Esophagus squamous epithelium (tissue), 5 donors: ENCODE measurements at places on chromosomes 6 and 20.
A peak's percentile ranks its signal among the peaks of the same experiment; 100 is the strongest.

DNA sequence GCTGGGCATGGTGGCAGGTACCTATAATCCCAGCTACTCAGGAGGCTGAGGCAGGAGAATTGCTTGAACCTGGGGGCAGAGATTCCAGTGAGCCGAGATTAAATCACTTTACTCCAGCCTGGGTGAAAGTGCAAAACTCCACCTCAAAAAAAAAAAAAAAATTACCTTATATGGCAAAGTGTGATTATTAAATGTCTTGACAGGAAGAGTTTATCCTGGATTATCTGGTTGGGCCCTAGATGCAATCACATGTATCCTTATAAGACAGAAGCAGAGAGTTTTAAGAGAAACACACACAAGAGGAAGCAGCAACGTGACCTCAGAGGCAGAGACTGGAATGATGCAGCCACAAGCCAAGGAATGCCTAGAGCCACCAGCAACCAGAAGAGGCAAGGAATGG lies 11.0 kb downstream of the ADA start:
- DNase-seq: no peak
- no peak overlapping the region for H3K4me3 ChIP-seq
- H3K4me1 ChIP-seq: peaks cover 30% of the 10 kb centered on the region

GRCh38 chr6:167157863-167158262 lies at the start of gene GPR31:
GPR31 (minus strand) TSS chr6:167157980; CDS start chr6:167157831, 149 bp downstream.
- no peak within 1 kb of the TSS for H3K27ac ChIP-seq
- no peak within 1 kb of the TSS for H3K4me3 ChIP-seq
- H3K4me1 ChIP-seq: no peaks in the 10 kb centered on the region
- no peaks in the 10 kb centered on the region for H3K36me3 ChIP-seq
- no peak for DNase-seq

GRCh38 chr6:94394822-94395221 lies 975.5 kb upstream of the EPHA7 start:
- H3K4me1 ChIP-seq: no peaks in the 10 kb centered on the region
- H3K27ac ChIP-seq: no peak overlapping the region
- no peak overlapping the region for H3K4me3 ChIP-seq
- no peaks in the 10 kb centered on the region for H3K27me3 ChIP-seq

DNA sequence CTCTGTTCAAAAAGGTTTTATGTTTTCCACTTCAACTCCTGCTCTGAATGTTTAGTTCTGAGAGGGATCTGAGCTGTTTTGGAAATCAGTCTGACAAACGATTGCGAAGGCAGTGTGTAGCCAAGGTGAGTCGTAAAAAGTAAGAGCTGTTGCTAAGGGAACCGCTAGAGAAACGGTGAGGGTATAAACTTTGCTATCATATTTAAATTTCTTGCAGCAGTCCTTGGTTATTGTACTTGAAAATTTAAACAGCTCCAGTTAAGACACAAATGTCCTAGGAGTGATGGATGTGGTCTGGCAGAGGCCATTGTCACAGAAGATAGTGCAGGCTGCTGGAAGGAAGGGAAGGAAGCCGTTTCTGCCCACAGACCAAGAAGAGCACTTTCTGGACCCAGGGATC lies 64.9 kb upstream of the CITED2 start:
- H3K27ac ChIP-seq: no peak overlapping the region
- DNase-seq: no peak
- peaks cover 9% of the 10 kb centered on the region for H3K4me1 ChIP-seq
- no peak overlapping the region for H3K4me3 ChIP-seq

DNA sequence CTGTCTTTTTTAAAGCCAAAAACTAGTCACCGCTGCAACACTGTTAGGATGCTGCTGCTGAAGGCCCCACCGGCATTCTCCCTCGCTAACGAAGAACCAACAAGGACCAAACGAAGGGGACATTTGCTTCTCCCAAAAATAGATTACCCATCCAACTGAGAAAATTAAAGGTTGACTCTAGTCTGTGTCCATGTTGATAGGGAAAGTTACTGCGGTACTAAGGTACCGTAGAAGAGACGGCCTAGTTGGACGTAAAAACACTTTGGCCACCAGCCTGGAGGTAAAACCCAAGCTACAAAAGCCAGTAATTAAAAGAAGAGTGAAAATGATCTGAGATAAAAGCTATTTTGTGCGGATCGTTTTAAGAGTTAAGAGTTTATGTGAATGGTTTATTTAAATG lies 11.8 kb upstream of the FOXF2 start:
- H3K4me1 ChIP-seq: peaks cover 19% of the 10 kb centered on the region
- H3K36me3 ChIP-seq: no peaks in the 10 kb centered on the region
- no peak overlapping the region for H3K4me3 ChIP-seq
- H3K27ac ChIP-seq: no peak overlapping the region

GRCh38 chr20:16013631-16014030 lies 559.6 kb downstream of the KIF16B start:
- no peak for DNase-seq
- H3K36me3 ChIP-seq: no peaks in the 10 kb centered on the region
- no peaks in the 10 kb centered on the region for H3K4me1 ChIP-seq
- H3K27me3 ChIP-seq: no peaks in the 10 kb centered on the region
- no peak overlapping the region for H3K4me3 ChIP-seq

DNA sequence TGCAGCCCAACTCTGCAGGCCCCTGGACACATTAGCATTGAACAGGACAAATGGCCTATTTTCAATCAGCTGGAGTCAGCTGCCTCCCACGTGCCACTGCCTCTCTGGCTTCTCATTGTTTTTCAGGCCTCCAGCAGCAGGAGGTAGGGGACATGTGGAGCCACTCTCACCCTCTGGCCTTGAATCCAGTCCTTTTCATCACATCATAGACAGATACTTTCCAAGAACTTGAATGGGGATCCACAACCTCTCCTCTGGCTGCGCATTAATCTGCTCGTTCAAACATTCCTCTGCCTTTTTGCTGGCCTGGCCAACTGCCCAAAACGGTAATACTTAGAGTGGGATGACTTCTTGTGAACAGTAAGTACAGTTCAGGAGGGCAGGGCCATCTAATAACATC lies 592.3 kb downstream of the PKHD1 start:
- no peaks in the 10 kb centered on the region for H3K36me3 ChIP-seq
- no peaks in the 10 kb centered on the region for H3K4me1 ChIP-seq
- H3K27me3 ChIP-seq: no peaks in the 10 kb centered on the region
- H3K4me3 ChIP-seq: no peak overlapping the region

GRCh38 chr20:36369739-36370138 lies 63.6 kb downstream of the DLGAP4 start:
- no peak for DNase-seq
- H3K27ac ChIP-seq: no peak overlapping the region
- H3K36me3 ChIP-seq: no peaks in the 10 kb centered on the region
- no peak overlapping the region for H3K4me3 ChIP-seq

- H3K36me3 ChIP-seq: peaks cover 98% of the 10 kb centered on the region
- no peaks in the 10 kb centered on the region for H3K4me1 ChIP-seq
- no peak for DNase-seq
- no peak overlapping the region for H3K27ac ChIP-seq
Observed at GRCh38 chr20:51608061-51608460, 65.5 kb upstream of the NFATC2 start.

DNA sequence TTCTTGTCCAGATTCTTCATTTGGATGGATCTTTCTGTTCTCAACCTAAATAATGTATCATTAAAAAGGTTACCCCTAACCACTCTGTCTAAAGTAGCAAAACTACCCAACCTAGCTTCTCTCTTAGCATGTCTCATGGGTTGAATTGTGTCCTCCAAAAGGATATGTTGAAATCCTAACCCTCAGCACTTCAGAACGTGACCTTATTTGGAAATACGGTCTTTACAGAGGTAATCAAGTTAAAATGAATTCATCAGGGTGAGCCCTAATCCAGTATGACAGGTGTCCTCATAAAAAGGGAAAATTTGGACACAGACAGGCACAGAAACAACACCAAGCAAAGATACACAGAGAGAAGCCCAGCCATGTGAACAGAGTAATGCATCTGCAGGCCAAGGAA lies 6.1 kb upstream of the FRK start:
- no peaks in the 10 kb centered on the region for H3K27me3 ChIP-seq
- no peak for DNase-seq
- no peaks in the 10 kb centered on the region for H3K4me1 ChIP-seq
- no peaks in the 10 kb centered on the region for H3K36me3 ChIP-seq
- no peak overlapping the region for H3K4me3 ChIP-seq

DNA sequence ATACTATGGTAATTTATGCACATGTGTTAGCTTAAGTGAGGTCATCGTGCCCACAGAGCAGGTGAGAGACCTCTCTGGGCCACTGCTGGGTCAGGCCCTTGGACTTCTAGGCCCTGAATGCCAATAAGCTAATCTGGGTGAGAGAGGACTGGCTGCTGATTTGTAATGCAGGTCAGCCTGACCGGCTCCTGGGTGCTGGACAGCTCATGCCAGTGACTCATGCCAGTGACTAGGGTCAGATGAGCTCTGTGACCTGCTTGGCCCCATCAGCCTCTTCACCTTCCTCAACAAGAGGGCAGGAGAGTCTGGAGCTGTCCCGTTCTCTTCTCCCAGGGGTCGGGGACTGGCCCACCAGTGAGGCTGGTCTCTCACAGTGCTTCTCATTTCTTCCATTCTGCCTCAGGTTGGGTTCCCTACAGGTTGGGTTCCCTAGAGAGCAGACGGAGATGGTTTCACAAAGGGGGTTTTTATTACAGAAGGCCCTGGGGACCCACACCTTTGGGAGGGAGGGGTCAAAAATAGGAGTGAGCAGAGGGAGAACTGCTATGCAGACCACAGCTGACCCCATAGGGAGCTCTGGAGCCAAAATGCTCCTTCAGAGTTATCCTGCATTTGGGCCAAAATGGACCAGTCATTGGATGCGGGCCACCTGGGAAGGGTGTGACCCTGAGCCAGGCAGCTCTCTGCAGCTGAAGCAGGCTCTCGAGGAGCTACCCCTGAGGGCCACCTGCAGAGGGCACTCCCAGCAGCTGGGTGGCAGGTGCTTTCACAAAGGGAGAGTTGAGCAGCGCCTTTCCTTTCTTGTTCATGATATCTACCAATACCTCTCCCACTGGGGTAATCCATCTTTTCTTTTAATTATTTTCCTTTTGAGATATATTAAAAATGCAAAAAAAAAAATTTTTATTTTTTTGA lies 2.2 kb upstream of the OXT start:
- H3K36me3 ChIP-seq: no peaks in the 10 kb centered on the region
- H3K4me1 ChIP-seq: peaks cover 15% of the 10 kb centered on the region
- DNase-seq: no peak
- no peak overlapping the region for H3K27ac ChIP-seq

DNA sequence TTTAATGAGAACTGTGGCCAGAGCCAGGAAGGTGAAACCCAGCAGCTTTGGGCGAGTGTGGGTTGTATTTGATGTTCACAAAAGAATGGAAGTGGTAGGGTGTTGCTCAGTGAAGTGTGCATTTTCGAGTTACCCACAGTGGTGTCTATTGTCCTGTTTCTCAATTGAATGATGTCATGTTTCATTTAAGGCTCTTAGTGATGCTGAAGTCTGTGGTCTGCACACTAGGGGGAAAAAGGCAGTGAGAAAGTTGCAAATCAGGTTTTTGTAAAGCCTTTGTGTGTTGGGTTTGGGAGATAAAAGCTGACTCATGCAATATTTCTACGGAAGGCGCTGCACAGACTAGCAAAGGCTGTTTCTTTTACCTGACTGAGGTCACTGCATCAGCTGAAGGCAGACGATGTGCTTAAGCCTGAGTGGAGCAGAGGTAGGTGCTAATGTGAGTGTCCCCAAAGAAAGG lies 121.1 kb downstream of the PLEKHG1 start:
- H3K4me3 ChIP-seq: peak overlapping the region; percentile 44
- peak overlapping the region; percentile 25 for H3K27ac ChIP-seq
- no peaks in the 10 kb centered on the region for H3K36me3 ChIP-seq
- H3K27me3 ChIP-seq: no peaks in the 10 kb centered on the region
- no peak for DNase-seq

DNA sequence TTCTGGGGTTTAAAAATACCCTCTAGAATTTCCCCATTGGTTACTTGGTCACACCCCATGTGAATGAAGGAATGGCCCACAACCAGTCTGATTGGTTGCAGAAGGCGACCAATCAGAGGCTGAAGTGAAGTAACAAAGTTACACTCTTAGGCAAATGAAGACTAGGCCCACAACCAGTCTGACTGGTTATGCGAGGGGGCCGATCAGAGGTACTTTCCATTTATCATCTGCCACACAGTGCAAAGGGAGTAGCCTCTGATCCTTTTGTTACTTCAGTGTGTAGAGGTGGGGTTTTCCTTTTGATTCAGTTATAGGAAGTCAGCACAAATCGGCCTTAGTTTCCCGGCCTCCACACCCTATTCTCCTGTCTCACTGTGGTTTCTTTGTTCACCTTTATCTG lies 61.2 kb upstream of the SGK1 start:
- no peaks in the 10 kb centered on the region for H3K27me3 ChIP-seq
- peak overlapping the region; percentile 88 for H3K27ac ChIP-seq
- no peaks in the 10 kb centered on the region for H3K36me3 ChIP-seq
- peaks cover 17% of the 10 kb centered on the region for H3K4me1 ChIP-seq
